ENCODE measurements at places on chromosomes 7 and 10. TPM values are rescaled to one million over a fixed set of nuclear protein-coding genes. Genes with fewer than 3 reads are reported as not detected.
A peak's percentile ranks its signal among the peaks of the same experiment; 100 is the strongest.

DNA sequence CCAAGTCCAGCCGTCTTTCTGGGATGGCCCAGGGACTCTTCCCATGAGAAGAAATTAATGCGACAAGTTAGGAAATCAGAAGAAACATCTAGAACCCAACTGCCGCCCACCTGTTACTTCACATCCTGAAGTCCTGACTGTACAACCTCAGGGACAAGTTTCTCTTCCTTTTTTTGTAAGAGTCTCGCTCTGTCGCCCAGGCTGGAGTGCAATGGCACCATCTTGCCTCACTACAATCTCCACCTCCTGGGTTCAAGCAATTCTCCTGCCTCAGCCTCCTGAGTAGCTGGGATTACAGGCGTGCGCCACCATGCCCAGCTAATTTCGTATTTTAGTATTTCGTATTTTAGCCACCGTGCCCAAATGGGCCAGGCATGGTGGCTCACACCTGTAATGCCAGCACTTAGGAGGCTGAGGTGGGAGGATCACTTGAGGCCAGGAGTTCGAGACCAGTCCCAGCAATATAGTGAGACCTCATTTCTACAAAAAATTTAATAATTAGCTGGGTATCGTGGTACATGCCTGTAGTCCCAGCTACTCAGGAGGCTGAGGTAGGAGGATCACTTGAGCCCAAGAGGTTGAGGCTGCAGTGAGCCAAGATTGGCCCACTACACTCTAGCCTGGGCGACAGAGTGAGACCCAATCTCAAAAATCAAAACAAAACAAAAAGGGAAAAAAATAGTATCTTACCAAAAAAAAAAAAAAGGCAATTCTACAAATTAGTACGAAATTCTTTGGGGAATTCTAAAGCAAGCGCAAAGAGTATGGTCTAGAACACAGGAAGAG is 20.8 kb downstream of the LAT2 start:
- DNase-seq: no peak

DNA sequence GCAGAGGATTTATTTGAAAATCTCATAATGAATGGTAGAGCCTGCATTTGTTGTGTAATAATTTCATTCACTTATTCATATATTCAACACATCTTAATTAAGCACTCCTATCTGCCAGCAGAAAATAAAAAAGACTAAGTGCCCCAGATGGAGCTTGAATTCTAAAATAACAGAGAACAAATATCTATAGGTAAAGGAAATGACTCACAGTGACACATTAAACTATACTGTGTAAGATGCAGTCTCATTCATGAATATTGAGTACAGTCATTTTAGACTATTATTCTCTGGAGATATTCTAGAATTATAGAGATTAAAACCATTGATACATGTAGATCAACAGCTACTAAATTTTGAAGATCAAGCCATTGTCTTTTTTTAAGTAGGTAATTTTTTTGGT is 72.1 kb downstream of the PTPRZ1 start:
- DNase-seq: no peak

GRCh38 chr7:47852330-47853245 is 95.7 kb downstream of the PKD1L1 start:
- DNase-seq: no peak

DNA sequence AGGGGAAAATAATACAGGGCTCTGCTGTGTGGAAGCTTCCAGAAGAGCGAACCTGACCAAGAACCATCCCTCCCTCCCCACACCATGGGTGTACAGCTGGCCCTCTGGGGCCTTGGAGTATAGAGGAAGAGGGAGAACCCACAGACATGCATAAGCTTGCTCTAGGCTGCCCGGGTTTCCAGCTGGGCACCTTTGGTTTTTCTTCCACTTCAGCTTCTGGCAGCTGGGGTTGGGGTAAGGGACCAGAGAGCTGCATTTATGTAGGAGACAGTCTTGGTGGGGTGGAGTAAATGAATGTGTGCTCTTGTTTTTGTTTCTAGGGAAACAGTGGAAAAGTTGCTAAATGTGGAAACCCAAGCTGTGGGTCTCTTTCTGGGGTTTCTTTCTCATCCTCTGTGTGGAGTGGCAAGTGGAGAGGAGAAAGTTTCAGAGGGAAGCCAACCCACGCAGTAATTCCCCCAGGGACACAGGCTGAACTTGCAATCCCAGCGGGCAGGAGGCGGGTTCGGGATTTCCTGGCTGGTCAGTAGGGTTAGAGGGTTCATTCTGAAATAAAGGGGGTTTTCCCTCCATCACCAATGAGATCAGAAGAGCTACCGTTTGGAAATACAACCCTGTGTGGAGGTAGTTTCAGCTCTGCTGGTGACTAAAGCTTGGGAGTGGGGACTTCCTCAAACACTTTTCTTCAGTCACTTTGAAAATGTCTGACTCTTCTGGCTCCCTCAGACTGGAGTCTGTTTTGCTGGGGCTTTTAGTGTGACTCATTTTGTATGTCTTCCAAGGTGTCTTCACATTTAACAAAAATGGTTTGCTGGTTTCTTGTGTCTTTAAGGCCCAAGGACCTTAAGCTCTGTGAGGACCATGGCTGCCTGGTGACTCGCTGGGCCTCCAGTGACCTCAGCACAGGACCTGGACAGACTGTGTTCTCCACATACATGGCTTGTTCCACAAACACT is 22.2 kb upstream of the SRGN start:
- DNase-seq: peak; percentile 60

GRCh38 chr10:69328380-69328735 is 50.1 kb downstream of the HK1 start:
- DNase-seq: no peak

- DNase-seq: peak; percentile 32
These were observed 55.4 kb downstream of the SLC37A3 start for GRCh38 chr7:140342727-140343514.

The STEAP1 gene
- total RNA-seq: 69.9 TPM
